ENCODE measurements at places on chromosomes 13 and 19.

DNA sequence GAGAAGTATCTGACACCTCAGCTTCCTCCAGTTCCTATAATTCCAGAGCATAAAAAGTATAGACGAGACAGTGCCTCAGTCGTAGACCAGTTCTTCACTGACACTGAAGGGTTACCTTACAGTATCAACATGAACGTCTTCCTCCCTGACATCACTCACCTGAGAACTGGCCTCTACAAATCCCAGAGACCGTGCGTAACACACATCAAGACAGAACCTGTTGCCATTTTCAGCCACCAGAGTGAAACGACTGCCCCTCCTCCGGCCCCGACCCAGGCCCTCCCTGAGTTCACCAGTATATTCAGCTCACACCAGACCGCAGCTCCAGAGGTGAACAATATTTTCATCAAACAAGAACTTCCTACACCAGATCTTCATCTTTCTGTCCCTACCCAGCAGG, 3.1 kb downstream of the KLF5 start:
- DNase-seq: no peak

GRCh38 chr13:36807616-36808015, 11.4 kb upstream of the RFXAP start:
- no peak for DNase-seq

DNA sequence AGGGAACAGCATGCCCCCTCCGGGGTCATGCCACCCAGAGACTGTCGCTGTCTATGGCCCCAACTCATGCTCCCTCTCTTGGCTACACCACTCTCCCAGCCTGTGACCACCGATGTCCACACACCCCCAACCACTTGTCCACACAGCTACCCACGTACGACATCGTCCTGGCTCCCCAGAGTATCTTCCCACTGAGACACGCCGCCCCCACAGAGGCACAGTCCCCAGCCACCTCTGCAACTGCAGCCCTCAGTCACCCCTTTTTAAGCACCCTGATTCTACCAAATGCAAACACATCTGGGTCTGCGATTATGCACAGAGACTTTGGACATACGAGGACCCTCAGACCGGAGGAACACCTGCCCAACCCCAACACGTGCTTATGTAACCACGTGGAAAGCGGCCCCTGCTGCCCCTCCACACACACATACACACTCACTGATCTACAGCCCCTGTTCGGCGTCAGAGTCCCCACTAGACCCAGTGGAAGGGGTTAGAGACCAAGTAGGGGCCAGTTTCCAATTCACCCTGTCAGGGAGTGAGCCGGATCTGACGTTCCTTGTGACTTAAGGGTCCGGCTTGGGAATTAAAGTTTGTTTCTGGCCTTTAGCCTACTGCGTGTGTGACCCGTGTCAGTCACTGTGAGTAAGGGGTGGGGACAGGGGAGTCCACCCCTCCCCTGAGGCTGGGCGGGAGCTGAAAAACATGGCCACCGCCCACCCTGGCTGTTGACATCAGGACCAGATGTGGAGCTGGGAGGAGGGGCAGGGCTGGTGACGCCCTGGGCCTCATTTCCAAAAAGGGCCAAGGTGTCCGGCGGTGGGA, 11.9 kb upstream of the AXL start:
- DNase-seq: no peak

- no peak for DNase-seq
Observed at GRCh38 chr13:49454388-49455006, 10.4 kb downstream of the SETDB2 start.

- no peak for DNase-seq
Observed at GRCh38 chr13:47673009-47673850, 327.8 kb downstream of the SUCLA2 start.

DNA sequence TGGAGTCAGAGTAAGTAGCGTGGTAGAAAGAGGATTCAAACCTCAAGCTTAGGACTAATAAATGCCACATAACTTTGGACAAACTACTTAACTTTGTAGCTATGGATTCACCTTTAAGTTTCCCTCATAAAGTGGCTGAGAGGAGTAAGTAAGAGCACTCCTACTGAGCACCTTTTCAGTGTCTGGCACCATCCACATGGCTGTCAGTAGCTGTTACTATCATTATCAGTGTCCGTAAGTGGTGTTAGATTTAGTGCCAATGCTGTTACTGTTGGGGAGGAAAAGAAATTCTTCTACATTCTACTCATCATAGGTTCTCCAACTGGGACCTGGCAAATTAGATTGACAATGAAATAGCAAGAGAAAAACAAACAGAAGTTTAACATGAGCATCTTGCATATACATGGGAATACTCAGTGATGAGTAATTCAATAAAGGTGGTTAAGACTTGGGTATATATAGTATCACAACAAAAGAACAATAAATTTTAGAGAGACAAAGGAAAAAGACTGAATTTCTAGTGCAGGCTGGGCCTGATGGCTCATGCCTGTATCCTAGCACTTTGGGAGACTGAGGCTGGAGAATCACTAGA, 165.6 kb upstream of the NBEA start:
- no peak for DNase-seq

GRCh38 chr13:64928696-64929499, 2301.2 kb downstream of the PCDH9 start:
- no peak for DNase-seq

GRCh38 chr13:46088821-46089562, 15.8 kb downstream of the CPB2 start:
- DNase-seq: no peak

GRCh38 chr19:3671680-3672574, 28.3 kb downstream of the PIP5K1C start:
- DNase-seq: no peak

DNA sequence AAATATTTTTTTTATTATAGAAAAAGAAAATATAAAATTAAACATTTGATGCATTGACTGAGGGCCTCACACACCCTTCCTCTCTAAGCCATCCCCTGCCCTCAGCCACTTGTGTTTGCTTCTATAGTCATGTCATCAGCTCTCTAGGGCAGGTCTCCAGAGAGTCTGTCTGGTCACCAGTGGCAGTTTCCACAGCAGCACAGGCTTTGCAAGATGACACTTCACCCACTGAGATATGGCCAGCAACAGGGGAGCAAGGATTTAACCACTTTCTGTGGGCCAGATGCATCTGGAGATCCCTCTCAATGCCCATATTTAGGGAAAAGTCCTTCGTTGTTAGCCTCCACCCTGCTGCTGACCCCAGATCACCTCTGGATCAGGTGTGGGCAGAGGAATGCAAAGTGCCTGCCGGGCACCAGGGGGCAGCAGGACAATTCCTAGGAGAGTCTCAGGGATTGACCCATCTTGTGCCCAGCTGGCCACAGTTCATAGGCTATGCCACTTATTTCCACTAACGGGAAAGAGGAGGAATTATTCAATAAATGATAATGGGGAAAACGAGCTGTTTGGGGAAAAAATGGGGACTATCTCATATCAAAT, 4.8 kb downstream of the ABCC4 start:
- peak; percentile 39 for DNase-seq

DNA sequence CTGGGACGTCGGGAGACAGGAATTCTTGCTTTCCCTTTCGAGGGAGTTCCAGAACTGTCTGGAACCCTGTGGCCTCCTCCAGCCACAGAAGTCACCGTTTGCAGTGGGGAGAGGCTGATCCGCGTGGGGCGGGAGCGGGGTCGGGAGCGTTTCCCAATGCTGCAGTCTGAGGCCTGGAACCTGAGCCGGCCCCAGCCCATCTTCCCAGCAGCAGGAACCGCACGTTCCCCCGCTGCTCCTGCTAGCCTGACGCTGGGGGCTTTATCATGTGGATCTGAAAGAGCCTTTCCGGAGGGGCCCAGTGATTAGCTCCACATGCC, 13.4 kb downstream of the DPP9 start:
- no peak for DNase-seq

DNA sequence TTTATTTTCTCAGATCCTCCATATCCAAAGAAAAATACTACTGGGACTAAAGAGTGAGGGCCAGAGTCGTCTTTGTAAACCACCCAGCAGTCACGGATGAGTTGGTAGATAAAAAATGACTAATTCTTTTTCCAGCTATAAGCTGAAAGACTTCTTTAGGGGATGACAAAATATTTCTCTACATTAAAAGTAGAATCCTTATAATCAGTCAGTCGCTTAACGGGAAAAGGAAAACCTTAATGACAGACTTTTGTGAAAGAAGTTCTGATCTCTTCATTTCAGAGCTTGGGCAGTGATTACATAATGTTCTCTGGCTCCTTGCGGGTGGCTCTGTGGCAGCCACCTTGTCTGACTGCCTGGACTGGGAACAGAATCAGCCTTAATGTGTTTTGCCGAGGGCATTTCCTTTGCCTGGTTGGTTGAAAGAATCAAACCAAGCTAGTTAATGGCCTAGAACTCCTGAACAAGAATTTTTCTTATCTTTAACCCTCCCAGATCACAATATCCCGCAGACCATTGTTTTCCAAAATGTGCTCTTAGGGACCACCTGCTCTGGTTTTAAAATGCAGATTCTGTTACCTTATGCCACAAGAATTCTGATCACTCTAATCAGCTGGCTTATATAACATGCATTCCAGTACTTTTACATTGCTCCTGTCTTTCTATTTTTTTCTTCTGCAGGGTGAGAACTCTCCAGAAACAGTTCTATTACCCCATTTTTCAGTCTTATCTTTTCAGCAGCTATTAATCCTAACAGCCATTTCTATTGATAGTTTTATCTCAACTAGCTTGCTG, 2.5 kb downstream of the ITM2B start:
- DNase-seq: peak; percentile 30

DNA sequence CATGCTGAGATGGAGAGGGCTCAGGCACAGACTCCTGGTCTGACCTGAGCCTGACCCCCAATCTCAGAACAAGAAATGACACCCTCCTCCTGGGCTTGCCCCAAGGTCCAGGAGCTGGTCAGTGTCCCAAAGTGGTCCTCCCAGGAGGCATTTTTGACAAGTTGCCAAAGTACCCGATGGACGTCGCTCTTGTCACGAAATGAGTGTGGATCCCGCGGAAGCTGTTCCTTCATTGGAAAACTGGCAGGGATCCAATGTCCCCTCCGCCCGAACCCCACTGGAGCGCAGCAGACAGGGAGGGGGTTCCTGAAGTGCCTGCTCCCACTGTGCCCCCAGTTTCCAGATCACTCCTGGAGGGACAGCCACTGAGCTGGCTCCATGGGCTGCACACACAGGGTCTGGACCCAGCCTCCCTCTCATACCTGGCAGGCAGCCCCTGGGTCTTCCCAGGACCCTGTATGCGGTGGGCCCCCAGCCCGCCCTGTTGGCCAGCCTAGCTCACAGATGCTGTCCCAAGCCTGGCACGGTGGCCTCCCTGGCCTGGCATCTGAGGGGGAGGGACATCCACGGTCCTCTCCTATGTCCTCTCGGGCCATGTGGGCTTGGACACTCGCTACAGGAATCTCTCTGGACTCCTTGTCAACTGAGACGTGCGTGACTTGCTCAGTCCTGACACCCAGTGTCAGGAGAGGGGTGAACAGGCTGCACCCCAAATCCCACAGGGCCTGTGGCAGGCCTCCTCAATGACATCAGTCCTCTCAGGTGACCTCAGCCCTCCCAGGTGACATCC, 12.8 kb upstream of the ZNF14 start:
- DNase-seq: peak; percentile 4

- no peak for DNase-seq
Observed at GRCh38 chr13:93499991-93500390, 273.4 kb downstream of the GPC6 start.

DNA sequence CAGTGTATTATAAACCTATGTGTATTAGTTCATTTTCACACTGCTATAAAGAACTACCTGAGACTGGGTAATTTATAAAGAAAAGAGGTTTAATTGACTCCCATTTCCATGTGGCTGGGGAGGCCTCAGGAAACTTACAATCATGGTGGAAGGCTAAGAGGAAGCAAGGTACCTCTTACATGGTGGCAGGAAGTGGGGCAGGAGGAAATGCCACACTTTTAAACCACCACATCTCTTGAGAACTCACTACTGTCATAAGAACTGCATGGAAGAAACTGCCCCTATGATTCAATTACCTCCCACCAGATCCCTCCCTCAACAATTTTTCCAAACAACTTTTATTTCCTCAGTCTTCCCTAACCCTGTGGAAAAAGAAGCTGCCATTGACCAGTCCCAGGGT, 14.5 kb upstream of the TPP2 start:
- no peak for DNase-seq

- DNase-seq: peak; percentile 67
Observed at GRCh38 chr13:54614726-54615125, 1586.1 kb downstream of the OLFM4 start.

DNA sequence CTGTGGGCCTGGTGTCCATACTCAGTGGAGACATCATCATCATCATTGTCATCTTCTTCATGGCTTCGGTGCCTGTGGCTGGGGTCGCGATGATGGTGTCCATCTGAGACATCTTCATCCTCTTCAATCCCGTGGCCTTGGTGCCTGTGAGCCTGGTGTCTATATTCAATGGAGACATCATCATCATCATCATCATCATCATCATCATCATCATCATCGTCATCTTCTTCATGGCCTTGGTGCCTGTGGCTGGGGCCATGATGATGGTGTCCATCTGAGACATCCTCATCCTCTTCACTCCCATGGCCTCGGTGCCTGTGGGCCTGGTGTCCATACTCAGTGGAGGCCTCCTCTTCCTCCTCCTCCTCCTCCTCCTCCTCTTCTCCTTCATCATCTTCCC, 917 bp downstream of the HRC start:
- DNase-seq: no peak

- no peak for DNase-seq
Observed at GRCh38 chr19:56139847-56140582, 1.1 kb upstream of the ZNF444 start.

- DNase-seq: no peak
Observed at GRCh38 chr19:57637379-57637778, 4.4 kb downstream of the ZNF211 start.

- peak; percentile 22 for DNase-seq
Observed at GRCh38 chr13:112690283-112690929, 568 bp downstream of the ATP11A start.

GRCh38 chr13:26998292-26998691, 173.3 kb downstream of the USP12 start:
- DNase-seq: no peak

GRCh38 chr13:41061914-41062837, 867 bp downstream of the WBP4 start:
- DNase-seq: peak; percentile 57

GRCh38 chr13:20616059-20616797, 49.3 kb downstream of the IFT88 start:
- DNase-seq: no peak

GRCh38 chr13:23067129-23067528, 113.7 kb upstream of the SGCG start:
- DNase-seq: no peak

Measured in HEK293T (cell line).